T-helper 9 cell (primary cell): ENCODE measurements at places on chromosomes 1 and 21.

- no peak for DNase-seq
Measured at GRCh38 chr21:40018871-40019475, 151.7 kb downstream of the PCP4 start.

- DNase-seq = no peak
Measured at GRCh38 chr21:31543191-31543590, 116.3 kb upstream of the SOD1 start.

GRCh38 chr1:35451125-35451528 is 106.1 kb downstream of the KIAA0319L start:
- peak; percentile 68 for DNase-seq

GRCh38 chr1:27117733-27118439 is 37.0 kb downstream of the SLC9A1 start:
- DNase-seq = no peak

DNA sequence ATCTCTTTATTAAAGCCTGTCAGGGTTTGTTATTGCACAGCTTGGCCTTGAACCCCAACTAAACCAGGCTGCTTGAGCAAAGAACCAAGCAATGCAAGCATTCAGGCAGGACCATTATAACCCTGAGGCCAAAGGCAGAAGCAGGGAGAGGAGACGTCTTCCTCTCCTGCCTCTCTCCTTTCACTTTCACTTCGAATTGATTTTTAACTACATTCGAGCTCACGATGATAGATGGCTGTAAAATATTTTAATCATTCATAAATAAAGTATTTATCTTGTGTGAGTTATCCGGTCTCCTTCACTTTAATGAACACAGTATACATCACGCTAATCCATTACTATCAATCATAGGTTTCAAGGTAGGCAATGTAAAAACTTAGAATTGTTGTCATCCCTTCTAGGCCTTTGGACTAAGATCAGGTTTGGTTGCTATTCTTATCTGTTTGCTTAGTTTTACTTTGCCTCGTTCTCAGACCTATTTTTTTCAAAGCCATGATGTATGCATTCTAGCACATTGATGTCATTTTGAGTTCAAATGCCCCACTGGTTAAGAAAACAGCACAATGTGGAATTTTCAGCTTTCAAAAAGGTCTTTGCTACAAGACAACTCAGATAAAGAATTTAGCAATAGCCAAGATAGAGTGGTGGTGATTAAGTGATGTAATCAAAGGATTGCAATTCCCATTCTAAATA is 480.2 kb upstream of the RUNX1 start:
- no peak for DNase-seq

- DNase-seq = no peak
Measured at GRCh38 chr1:77762072-77762476, 2.4 kb upstream of the USP33 start.

- no peak for DNase-seq
Measured at GRCh38 chr1:208154679-208155642, 89.2 kb downstream of the PLXNA2 start.

- DNase-seq = no peak
Measured at GRCh38 chr21:14672466-14672865, 126.4 kb upstream of the SAMSN1 start.

- no peak for DNase-seq
Measured at GRCh38 chr1:155504207-155504606, 58.4 kb downstream of the ASH1L start.

DNA sequence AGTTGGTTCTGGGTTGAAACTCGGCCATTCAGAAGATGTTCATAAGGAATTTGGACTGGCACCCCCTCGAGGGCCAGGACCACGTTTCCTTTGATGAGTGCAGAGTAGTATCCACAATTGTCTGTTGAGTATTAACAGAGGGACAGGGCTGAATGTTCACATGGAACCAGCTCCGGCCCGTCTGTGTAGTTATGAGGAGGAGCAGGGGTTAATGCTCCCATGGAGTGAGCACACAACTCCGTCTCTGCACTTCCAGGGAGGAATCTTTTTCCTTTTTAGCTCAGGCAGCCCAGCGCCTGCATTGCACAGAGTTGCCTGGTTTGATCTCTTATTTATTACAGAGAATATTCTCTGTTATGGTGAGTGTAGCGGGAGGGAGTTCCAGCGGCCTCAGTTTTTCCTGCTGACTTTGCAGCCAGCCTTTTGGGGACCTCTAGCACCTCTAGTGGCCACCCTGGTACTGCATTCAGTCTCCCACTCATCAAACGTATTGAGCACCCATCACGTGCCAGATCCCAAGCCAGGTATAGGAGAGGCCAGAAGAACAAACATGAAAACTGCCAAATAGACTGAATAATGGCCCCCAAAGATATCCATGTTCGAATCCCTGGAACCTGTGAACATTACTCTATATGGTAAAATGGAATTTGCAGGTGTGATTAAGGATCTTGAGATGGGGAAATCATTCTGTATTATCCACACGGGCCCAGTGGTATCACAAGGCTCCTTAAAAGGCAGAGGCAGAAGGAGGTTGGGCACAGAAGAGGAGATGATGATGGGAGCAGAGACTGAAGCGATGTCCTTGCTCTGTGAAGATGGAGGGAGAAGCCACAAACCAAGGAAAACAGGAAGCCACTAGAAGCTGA is 167.7 kb upstream of the CSF3R start:
- peak; percentile 55 for DNase-seq

DNA sequence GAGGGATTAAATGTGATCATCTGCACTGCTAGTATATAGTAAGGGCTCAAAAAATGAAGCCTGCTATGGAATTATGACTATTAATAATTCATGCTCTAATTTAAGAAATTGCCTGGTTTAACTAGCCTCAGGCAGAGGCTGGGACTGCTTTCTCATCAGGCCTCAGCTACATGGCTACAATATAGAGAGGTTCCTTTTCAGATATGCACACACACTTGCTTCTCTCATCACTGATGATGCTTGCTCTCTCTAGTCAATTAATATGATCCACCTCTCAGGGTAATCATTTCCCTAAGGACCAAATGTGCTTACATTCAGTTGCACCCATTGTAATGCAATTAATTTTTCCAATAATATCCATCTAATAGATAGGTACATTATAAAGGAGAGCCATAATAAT is 324.9 kb upstream of the ST6GALNAC5 start:
- DNase-seq = no peak

DNA sequence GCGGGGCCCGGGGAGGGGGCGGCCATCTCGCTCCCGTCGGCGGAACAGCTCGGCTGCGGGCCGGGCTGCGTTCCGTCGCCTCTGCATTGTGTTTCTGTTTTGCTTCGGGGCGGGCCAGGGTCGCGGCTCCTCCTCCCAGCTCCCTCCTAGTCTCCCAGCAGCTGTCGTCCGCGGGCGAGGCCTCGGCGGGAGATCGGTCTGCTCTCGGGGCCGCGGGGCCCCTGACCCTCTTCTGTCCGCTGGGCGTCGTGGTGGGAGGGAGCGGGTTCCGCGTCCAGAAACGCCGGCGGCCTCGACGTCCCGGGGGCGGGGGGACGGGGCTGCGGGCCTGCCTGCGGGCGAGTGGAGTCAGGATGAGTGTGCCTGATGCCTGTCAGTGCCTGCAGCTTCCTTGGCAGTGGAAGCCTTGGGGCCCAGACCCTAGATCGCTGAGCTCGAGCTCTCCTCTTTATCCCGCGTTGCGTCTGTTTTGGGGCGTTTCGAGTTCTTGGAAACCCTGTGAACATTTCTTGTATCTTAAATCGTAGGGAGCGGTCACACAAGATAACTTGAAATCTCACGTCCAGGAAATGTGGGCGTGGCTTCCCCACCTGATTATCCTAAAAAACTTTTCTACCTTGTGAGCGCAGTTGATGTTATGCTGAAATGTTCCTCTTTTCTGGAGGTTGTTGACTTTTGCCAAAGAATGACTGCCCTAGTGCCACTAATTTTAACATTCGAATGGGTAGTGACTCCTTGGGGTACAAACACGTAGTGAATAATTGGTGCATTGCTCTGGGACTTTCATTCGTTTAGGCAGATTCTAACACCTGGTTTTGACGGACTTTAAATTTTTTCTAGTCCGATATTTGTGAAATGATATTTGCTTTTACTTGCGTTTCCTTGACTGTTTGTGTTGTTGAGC is 676 bp downstream of the MORC3 start:
- no peak for DNase-seq

GRCh38 chr21:26147535-26147934 is 23.0 kb downstream of the APP start:
- DNase-seq = no peak

DNA sequence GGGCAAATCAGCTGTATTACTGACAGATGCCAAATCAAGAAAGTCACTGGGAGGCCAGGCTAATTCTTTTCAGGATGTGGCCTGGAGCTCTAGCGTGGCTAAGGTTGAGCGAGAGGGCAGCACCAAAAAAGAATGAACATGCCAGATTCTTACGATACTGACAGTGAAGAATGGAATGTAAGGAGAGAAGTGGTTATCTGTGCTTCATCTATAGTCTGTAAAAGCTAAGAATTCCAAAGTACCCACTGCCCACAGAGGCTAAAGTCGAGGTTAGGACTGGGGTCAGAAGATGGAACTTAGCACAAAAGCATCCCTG is 32.7 kb downstream of the TFAP2E start:
- no peak for DNase-seq

DNA sequence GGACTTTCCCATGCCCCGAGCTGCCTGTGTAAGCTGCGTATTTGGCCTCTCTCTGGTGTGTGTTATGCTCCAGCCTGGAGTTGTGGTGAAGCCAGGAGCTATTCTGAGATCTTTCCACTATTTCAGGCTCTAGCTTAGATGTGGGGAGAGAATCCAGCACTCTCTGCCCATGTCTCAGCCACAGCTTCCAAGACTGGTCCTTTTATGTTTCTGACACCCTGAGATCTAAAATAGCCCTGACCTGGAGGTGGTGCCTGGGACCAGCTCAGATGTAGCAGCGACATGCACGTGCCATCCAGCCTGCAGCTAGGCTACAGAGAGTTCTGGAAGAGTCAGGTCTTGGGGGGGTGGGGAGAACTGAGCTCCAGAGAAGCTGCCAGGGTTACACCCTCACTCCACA is 76.5 kb downstream of the TENT5C start:
- no peak for DNase-seq

DNA sequence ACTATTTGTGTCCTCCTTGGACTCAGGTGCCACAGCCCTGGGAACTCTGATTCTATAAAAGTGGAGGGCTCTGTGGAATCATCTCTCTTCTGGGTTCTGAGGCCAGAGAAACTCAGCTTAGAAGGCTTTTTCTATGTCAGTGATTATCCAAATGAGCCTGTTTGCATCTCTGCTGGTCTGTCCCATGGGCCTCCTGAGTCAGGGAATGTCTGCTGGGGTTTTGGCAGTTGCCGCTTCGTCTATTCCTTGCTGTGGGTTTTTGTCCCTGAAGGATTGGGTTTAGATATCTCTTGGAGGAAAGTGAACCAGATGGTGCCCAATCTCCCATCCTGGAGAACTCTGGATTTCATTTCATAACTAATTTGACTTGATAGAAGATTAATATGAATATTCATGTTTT is 297.6 kb downstream of the HHAT start:
- DNase-seq = no peak

DNA sequence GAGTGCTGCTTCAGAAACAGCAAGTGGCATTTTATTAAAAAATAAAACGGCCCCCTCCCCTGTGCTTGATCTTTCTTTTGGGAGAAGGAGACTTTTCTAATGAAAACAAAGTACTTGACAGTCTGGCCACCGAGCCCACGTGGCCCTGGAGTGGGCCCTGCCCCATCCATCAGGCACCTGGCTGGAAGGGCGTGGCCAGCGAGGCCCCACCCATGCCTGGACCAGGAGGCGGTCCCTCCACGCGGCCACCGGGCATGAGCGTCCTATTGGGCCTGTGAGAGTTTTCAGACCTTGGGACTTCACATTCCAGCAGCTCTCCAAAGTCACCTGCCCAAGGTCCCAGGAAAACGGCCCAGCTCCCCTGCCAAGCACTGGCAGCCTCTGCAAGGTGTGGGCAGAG is 144.7 kb downstream of the CASZ1 start:
- DNase-seq = no peak

DNA sequence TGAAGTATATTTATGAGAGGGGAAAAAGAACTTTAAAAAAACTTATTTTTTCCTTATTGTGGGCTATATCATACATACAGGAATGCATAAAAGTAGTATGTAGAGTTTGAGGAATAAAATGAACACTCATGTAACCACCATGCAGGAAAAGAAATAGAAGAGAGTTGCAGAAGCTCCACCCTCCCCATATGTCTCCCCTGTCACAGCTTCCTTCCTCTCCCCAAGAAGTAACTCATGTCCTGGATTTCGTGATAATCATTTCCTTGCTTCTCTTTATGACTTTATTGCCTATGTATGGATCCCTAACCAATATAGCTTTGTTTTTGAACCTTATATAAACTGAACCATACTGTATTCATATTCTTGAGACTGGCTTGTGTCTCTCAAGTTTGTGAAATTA is 126.4 kb downstream of the ZZZ3 start:
- no peak for DNase-seq

- DNase-seq = no peak
Measured at GRCh38 chr21:33259428-33259827, 6.7 kb upstream of the IL10RB start.

DNA sequence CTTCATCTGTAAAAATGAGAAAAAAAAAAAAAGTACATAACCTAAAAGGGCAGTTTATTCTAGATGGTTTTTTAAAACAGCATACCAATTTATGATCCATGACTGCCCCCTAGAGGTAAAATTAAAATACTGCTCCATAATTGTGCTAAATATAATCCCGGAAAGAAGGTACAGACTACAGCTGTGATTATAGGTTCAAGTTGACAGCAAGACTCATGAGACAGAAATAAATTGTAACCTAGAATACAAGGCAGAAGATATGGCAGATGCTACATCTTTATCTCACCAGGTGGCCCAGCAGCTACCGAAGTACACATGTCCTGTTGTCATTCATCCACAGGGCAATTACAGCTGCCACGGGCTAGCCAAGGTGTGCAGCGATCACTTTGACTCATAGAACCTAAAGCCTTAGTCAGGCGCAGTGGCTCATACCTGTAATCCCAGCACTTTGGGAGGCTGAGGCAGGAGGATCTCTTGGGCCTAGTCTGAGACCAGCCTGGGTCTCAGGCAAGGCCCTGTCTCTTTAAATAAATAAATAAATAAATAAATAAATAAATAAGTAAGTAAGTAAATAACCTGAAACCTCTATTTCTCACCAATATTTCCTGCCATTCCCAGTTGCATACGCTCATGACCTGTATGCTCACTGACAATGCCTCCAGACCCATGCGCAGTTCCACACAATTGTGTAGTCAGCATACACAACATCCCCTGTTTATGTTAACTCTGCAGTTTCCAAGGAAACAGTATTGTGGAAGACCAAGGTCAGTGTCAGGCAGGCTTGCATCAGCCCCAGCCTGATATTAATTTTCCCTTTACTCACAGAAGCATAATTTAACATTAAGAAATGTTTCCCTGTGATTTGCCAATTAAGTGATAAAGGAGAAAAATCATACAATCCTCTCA is 18.3 kb upstream of the PPIE start:
- no peak for DNase-seq

DNA sequence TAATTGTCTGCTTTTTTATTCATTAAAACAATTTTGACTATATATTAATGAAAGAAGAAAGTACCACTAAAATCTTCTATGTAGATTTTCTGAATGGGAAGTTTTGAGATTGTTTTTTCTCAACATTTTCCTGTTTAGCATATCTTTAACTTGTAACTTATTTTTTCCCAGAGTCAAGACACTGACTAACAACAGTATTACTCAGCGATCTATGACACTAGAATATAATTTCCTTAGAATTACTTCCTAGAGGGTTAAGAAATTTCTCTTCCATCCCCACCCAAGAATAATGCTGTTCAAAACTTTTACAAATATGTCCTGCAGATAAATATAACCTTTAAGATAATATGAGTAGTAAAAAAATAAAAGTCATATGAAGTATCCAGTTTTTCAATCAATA is 218.2 kb upstream of the NR5A2 start:
- DNase-seq = no peak
